Activated T-helper 1 cell treated with anti-CD3 and anti-CD28 coated beads, Interleukin-2, amount 50 U/mL, for 16 hours (primary cell): ENCODE measurements at places on chromosomes 2 and 18.

DNA sequence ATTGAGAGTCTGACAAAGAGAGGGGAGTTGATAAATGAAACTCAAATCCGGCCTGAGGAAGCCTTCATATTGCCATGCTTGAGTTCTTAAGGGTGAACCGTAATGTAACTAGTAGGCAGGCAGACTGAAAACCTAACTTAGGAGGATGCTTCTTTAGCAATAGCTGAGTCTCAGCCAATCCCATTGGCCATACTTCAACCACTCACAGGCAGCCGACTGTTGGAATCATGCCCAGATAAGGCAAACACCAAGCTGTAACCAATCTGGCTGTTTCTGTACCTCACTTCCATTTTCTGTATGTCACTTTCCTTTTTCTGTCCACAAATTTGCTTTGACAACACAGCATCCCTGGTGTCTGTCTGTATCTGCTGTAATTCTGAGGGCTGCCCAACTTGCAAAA, 39.5 kb downstream of the TPRKB start:
- no peak for DNase-seq

DNA sequence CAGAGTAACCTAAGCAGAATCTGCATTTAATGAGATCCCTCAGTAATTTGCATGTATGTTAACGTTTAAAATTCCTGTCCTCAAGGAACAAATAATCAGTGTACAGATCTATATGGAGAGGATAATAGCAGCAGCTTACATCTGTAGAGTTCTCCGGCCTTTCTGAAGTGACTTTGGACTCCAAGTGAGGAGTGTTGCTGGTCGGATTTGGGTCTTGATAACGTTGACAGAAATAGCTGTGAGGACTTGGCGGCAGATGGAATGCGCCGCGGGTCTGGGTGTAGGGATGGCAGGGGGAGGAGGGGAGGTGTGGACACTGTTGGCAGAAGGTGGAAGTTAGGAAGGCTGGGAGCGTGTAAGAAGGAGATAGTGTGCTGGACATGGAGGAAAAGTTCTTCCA, 170.9 kb upstream of the GATA6 start:
- DNase-seq, result no peak

DNA sequence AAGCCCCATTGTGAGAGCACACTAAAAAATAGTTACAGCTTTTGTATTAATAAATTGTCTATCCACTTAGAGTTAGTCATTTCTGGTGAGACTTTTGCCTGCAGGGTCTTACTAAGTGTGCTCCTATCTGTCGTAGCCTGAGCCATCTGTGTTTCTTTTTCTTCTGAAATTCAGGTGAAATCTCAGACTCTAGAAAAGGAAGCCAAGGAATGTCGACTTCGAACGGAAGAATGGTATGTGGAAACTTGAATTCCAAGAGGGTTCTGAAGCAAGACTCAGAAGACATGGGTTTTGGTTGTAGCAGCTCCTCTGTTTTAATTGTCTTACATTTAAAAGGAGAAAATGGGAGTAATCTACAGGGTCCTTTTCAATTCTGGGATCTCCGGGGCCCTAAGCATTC, 70.0 kb upstream of the STON1 start:
- no peak for DNase-seq

- DNase-seq, result peak; percentile 55
These were observed 67.2 kb downstream of the POLR1A start for GRCh38 chr2:86038291-86039081.

GRCh38 chr2:121084130-121084680, 200.8 kb downstream of the TFCP2L1 start:
- DNase-seq, result no peak

- no peak for DNase-seq
These were observed 74.7 kb downstream of the NEURL3 start for GRCh38 chr2:96430394-96430988.

- DNase-seq, result no peak
These were observed 35.7 kb downstream of the C18orf63 start for GRCh38 chr18:74351354-74351753.

GRCh38 chr2:61006486-61007105, 10.9 kb upstream of the PEX13 start:
- no peak for DNase-seq

- DNase-seq, result no peak
These were observed 117.6 kb downstream of the METTL8 start for GRCh38 chr2:171316220-171316619.

GRCh38 chr2:20600756-20601325, 50.1 kb downstream of the HS1BP3 start:
- DNase-seq, result no peak

GRCh38 chr18:35938158-35938557, 34.3 kb upstream of the RMP24 start:
- DNase-seq, result no peak

GRCh38 chr2:7034303-7034702, 117.1 kb downstream of the RNF144A start:
- DNase-seq, result no peak

GRCh38 chr2:199111458-199111857, 346.3 kb downstream of the SATB2 start:
- DNase-seq, result no peak

DNA sequence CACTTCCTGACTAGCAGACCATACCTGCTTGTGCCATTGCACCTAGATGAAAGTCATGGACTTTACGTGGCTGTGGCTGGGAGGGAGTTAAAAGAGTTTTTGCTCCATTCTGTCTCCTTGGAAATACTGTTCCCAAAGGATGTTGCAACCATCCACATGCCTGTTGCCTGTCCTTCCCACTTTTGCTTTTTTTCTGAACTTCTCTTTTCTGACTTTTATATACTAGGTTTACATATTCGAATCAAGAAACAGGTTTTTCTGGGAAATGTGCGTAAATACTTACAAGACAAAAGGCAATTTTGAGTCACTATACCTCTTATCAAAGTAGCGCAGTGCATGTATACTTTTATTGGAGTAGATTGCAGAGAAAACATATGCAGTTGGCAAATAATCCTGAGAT, 244.8 kb downstream of the PRKCE start:
- no peak for DNase-seq

- DNase-seq, result no peak
These were observed 30.4 kb upstream of the TNS1 start for GRCh38 chr2:218033208-218033589.

DNA sequence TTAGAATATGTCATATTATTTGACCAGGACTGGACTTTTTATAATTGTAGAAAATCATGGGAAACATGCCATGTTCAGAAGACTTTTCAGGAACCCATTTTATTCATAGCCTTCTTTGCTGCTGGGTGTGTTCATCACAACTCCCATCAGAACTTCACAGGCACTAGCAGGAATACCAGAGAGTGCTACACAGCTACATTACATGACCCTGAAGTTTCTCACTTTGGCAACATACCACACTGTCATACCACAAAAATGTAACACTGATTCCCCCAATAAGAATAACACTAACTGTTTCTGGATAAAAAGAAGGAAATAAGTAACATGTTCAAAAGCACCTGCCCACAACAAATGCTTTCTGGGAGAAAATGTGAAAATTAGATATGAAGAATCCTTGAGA, 405.4 kb downstream of the CDH2 start:
- no peak for DNase-seq

DNA sequence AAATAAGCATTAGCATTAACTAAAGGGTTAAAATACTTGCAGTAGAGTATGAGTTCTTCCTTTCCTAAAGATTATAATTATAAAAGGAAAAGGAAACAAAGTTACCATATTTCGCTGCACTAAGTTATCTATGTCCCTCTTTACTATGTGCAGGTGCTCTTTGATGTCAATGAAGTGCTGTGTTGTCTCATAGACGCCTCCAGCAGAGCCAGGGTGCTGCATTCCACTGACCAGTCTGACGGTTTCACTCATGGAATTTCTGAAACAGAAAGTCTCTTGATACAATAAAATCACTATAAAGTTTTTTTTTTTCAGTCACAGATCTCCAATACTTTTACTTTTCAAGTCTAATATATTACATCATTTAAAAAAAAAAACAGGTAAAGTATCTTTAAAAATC, 14.5 kb upstream of the CPLX4 start:
- DNase-seq, result no peak

DNA sequence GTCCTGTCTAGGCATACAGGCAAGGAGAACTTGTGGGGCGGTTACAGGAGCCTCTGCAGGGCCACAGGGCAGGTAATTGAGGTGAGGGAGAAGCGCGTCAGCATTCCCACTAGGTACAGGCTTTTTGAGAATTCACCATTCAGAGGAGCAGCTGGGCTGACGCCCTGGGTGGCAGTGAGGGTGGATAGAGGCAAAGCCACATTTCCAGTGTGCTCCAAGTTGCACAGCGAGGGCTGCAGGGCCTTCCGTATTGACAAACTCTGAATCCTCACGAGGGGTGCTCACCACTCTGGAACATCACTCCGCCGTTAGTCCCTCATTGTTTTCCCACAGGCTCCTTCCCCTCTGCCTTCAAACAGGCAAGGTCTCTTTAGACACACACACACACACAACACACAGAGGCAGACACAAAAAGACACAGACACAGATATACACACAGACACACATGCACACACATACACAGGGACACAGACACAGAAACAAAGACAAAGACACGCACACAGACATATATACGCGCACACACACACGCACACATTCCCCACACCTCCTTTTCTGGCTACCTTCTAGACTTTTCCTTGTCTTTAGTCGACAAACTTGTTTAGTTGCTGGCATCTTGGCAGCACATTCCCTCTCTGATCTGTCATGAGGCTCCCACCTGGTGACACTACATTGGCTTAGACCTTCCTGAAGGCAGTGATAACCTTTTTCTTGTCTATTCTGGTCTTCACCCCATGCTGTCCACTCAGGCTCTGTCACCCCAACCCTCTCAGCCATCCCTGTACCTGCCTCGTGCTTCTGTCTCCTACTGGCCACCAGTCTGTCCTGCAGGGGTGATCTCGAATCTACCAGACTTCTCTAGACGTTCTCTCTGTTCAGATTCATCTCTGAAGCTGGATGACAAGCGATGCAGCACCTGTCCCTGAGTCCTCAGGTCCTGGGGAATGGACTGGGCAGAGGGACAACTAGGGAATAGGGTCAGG, 136.8 kb downstream of the ALPK2 start:
- DNase-seq, result no peak

GRCh38 chr2:212154477-212154878, 384.1 kb downstream of the ERBB4 start:
- DNase-seq, result no peak

- no peak for DNase-seq
These were observed 98.0 kb downstream of the CCDC138 start for GRCh38 chr2:108884619-108885018.

DNA sequence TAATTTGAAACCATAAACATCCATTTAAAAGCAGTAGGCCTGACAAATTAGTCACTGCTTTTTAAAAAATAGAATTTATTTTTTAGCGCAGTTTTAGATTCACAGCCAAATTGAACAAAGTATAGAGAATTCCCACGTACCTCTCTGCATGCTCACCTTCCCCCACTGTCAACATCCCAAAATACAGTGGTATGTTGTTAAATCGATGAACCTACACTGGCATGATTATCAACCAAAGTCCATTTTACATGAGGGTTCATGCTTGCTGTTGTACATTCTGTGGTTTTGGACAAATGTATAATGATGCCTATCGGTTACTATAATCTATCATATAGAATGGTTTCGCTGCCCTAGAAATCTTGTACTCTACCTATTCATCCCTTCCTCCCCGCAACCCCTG, 5.6 kb upstream of the ELOA2 start:
- no peak for DNase-seq

DNA sequence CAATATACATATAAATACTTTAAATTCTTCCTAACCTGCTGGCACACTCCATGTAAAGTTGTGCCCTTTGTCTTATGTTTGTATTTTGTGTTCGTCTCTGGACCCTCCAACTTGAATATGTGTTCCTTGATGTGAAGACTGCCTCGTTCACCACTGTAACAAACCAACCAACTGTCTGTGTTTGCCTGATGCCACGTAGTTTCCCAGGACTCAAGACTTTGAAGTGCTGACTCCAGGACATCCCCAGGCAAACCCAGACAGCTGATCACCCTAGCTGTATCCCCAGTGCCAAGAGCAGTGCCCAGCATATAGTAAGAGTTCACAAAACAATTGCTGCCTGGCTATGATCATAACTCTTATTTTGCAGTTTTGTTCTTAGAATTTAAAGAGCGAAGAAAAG, 15.5 kb upstream of the CD226 start:
- no peak for DNase-seq

DNA sequence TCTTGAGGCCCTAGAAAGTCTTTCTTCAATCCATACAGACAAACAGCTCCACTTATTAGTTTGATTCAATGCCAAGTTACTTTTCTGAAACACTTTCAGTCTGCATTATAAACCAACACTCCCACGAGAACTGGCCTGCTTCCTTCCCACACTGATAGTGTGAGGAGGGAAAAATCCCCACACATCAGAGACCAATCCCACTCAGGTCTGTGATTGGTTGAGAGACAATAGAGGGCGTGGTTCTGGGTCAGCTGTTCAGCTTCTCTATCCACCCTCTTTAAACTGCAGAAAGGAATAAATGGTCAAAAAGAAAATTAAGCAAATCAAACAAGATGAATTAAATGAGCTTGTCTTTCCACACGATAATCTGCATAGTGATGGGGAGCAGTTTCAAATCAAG, 152.5 kb downstream of the NRP2 start:
- no peak for DNase-seq

DNA sequence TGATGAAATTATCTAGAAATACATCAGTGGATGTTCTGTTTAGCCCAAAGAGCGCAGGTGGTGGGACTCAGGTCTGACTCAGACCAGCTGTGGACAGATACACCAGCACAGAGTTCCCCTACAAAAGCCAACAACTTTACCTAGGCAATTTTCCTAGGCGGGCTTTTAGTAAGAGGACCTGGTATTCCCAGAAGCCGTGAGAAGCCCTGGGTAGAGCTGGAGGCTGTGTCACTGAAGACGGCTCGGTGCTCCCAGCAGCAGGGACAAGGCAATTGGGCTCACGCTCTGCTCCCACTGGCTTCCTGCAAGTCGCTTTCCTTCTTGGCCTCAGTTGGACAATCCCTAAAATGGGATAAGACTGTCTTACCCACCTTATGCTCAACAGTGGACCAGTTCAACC, 41.1 kb downstream of the TPO start:
- no peak for DNase-seq

- no peak for DNase-seq
These were observed 633 bp downstream of the MALT1 start for GRCh38 chr18:58671632-58672564.

- no peak for DNase-seq
These were observed 559.7 kb downstream of the BCL11A start for GRCh38 chr2:59993726-59994125.

DNA sequence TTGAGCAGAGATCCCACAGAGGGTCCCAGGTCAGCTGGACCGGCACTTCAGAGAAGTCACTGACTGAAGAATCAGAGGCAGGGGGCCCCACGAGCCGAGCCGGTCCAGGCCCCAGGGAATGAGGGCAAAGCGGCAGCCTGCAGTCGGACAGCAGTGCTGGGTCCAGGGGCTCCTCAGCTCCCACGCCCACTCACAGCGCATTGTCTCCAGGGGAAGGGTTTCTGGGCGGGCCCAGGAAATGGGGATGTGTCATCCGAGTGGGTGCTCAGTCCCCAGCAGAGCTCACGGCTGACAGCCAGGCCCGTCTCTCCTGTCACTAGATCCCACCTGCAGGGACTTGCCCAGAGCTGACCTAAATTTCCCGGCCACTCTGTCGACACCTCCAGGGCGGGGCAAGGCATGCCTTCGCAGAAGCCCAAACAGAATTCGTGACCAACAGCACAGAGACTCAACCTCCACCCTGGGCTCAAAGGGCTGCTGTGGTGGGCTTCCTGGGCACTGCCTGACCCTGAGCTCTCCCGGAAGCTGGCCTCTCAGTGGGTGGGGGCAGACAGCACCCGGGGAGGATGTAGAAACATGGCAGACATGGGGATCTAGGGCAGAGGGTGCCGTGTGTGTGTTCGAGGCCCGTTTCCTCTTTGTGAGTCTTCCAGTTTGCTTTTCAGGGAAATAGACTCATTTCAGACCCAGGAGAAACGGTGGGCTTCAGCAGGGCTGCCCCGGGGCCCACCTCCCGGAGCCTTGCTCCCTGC, 42.1 kb upstream of the TAF1B start:
- DNase-seq, result peak; percentile 21
